Substantia nigra (tissue), 51 donors: ENCODE measurements at places on chromosomes 2 and 18.

DNA sequence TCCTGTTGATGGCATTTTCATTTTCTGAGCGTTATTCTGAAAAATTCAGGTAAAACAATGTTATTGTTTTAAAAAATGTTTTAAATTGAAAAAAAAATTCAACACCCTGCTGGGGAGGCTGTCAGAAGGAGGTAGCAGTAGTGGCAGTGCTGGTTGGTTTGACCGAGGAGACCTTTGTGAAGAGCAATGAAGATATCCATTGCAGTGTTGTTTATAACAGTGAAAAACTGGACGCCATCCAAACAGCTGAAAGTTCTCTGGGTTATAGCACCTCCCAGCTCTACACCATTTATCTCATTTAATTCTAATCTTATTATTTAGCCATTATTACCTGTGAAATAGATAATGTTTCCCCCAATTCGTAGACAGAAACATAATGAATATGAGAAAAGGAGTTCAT, 12.6 kb upstream of the ITM2C start:
- DNase-seq: no peak

GRCh38 chr2:79016342-79016741, 9.2 kb upstream of the REG3G start:
- no peak for DNase-seq

- DNase-seq: no peak
Measured at GRCh38 chr2:168149986-168150385, 97.4 kb downstream of the STK39 start.

- DNase-seq: no peak
Measured at GRCh38 chr2:112187046-112187715, 49.0 kb downstream of the FBLN7 start.

DNA sequence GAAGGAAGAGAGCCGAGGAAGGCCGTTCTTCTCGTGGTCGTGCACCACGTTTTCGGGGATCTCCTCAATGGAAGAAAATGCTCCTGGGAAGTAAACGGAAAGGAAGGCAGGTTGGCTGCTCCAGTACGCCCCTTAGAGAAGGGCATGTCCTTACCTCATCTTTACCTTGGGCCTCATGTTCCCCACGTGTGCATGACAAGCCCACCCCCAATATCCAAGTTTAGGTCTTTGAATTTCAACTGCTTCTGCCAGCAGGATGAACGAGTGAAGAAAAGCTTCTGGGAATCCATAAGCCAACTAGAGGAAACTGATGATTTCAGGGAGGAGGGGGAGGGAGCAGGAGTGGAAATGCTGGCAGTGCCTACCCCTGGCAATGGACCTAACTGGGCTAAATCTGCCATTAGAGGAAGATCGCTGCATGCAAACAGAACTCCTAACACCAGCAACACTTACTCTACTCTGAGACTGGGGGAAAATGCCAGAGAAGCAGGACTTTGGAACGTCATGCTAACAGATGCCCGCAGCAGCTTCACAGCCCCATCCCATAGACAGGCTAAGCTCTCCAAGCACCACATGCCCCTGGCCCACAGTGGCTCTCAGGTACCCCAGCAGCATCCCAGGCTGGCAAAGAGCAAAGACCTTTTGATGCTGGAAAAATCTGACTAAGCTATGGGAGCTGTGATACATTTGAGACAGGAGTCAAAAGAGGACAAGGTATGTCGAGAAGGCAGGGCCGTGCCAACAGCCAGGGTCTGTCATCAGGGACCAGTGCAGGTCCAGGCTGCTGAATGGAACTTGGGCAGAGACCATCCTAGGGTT, 21.7 kb downstream of the CHST10 start:
- DNase-seq: no peak

DNA sequence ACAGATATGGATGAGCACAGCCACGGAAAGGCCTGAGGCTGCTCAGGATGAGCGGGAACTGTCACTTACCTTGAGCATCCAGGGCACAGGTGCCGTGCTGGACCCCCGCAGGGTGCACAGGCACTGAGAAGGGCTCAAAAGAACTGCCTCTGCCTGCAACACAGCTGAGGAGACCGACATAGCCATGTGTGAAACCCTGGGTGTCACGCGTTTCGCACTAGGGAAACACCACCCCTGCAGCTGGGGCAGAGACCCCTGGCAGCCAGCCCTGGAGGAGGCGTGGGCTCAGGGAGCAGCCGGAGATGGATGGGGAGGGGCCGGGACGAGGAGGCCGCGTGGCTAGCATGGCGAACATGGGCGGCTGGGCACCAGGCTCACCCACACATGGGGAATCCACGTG, 228.9 kb downstream of the EIPR1 start:
- no peak for DNase-seq

DNA sequence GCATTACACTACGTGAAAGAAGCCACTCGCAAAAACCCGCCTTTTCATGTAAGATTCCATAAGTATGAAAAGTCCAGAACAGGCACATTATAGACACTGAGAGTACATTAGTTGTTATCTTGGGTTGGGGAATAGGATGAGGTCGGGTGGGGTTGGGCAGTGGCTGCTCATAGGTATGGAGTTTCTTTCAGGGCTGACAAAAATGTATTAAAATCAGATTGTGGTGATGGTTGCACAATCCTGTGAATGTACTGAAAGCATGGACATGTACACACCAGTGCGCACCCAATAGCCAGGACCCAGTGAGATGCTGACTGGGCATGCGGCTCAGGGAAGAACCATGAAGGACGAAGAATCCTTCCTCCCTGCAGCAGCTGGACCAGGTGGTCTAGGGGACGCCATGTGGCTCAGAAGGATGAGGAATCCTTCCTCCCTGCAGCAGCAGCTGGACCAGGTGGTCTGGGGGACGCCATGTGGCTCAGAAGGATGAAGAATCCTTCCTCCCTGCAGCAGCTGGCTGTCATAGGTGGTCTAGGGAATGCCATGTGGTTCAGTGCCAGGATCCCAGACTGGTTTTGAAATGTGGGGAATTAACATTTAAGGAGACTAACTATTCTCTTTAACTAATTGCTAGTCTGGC, 50.1 kb downstream of the MBP start:
- DNase-seq: no peak

GRCh38 chr2:212344131-212344530, 194.5 kb downstream of the ERBB4 start:
- DNase-seq: no peak

- no peak for DNase-seq
Measured at GRCh38 chr18:11245879-11246278, 96.5 kb upstream of the PIEZO2 start.

GRCh38 chr18:45291621-45292615, 323.4 kb upstream of the SLC14A2 start:
- DNase-seq: no peak

GRCh38 chr18:58895385-58895784, 30.7 kb downstream of the ZNF532 start:
- DNase-seq: no peak

GRCh38 chr2:231934441-231935206, 8.4 kb upstream of the NPPC start:
- DNase-seq: no peak

DNA sequence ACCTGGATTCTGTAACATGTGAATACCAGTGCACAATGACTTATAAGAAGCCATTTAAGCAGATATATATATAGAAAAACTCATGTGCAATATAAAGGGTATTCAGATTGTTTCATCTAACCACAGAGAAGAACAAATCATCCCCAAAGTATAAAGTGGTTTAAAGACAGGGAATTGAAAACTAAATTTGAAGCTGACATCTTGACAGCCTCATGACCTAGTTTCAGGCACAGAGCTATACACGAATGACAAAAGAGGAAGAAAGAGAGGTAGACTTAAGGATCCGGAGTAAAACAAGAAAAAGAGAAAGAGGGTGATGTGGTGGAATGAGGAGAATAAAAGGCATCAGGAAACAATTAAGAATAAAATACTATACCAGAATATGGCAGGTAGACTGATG, 194.5 kb downstream of the EPHA4 start:
- no peak for DNase-seq

- no peak for DNase-seq
Measured at GRCh38 chr18:76589866-76590265, 94.8 kb upstream of the ZNF516 start.

- DNase-seq: no peak
Measured at GRCh38 chr2:30412047-30412683, 34.9 kb upstream of the LCLAT1 start.

DNA sequence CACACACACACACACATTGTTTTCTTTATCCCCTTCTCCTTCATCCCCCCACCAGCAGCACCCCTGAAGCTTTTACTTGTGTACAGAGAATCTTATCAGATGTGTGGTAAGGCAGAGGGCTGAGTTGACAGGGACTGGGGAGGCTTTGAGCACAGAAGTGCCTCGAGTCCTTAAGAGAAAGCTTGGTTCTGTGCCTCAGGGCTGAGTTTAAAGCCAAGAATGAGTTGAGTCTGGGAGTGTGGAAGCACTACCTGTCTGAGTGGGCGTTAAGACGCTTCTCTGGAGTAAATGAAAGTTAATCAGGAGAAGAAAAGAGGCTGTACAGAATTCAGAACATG, 2.7 kb downstream of the ID2 start:
- no peak for DNase-seq

DNA sequence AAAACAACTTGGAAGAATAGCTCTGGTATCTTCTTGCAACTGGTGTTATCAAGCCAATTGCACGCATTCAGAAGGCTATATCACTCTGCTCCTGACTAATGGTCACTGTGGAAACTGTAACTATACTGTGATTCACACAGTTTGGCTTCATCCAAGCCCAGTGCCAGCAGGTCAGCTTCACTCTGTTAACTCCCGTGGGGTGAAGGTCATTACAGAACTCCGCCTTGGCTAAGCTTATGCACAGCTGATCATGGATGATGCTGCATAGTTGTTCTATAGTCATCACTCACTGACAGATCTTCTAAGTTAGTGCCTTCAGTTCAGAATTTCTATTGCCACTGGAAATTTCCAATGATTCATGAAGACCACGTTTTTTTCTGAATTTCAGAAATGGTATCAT, 497.2 kb upstream of the NETO1 start:
- no peak for DNase-seq

- no peak for DNase-seq
Measured at GRCh38 chr18:394987-395362, 105.5 kb downstream of the COLEC12 start.

GRCh38 chr2:203973000-203973399, 36.4 kb downstream of the ICOS start:
- no peak for DNase-seq

GRCh38 chr18:44514106-44514505, 166.6 kb upstream of the SETBP1 start:
- no peak for DNase-seq

- DNase-seq: no peak
Measured at GRCh38 chr18:70653671-70654070, 364.8 kb downstream of the SOCS6 start.

DNA sequence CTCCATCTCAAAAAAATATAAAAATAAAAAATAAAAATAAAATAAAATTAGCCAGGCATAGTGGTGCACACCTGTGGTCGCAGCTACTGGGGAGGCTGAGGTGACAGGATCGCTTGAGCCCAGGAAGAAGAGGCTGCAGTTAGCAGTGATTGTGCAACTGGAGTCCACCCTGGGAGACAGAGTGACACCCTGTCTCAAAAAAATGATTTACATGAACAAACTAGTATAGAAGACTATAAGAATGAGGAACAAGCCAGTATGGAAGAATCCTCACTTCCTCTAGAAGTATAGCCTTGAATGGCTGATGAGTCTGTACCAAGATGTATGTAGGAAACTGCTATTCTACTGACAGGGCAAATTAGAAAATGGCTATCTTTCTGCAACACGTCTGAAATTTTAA, 10.9 kb downstream of the YES1 start:
- no peak for DNase-seq

DNA sequence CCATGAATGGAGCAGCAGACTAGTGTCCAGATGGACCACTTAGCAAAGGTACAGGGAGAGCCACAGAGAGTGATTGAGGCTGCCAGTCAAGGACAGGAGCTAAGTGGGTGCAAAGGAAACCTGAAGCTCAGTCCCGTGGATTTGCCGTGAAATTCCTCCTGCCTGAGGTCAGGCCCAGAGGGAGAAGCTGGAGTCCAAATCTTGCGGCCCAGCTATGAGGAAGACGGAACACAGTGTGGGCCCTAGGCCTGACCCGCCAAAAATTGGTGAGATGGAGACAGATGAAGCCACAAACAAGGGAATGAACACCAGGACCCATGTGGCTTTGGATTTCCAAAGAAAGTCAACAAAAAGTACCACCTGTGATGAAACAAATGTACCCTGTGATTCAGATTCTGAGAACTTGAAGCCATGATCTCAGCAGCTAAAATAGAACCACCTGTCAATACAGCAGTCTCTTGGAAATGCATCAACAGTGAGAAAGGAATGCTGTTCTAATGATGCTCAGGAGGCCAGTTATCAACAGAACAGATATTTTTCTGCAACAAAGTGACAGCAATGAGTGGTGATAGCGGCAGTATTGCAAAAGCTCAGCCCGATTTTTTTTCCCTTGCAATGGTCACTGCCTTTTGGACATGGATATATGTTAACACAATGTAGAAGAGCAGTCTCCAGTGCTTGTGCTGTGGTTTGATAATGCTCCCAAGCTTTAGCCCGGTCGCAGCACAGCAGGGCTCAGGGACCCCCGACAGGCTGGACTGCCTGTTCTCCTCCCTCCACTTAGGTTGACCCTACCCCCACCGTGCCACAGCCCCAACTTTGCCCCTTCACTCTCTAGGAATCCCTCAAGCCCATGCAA, 10.7 kb downstream of the COL6A3 start:
- no peak for DNase-seq

GRCh38 chr2:230068651-230069055, at the start of gene SLC16A14:
Gene SLC16A14, minus strand, starts transcription at chr2:230068924. Its CDS starts 9,572 bp downstream, at chr2:230059352.
- no peak for DNase-seq

- DNase-seq: peak; percentile 44
Measured at GRCh38 chr18:35580701-35581539, 620 bp upstream of the GALNT1 start.

GRCh38 chr2:17148407-17149145, 369.7 kb downstream of the RAD51AP2 start:
- DNase-seq: peak; percentile 6

- no peak for DNase-seq
Measured at GRCh38 chr2:180004731-180005130, 2.4 kb downstream of the CWC22 start.

- no peak for DNase-seq
Measured at GRCh38 chr2:40421631-40422297, 30.1 kb downstream of the SLC8A1 start.

DNA sequence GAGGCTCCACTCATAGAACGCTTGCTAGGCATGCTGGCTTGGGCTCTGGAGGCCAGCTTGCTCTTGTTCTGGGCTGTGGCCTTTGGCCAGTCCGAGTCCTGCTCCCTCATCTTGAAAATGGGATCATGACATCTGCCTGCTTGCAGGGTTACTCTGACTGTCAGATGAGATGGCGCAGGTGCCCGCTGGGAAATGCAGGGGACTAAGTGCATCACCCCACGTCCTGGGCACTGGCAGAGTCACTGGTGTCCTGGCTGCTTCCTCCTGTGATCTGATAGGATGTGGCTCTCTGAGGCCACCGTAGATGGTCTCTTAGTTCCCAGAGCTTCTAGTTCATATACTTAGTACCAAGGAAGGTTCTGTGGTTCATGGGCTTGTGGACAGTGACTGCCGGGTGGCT, 18.5 kb downstream of the LDLRAD4 start:
- no peak for DNase-seq

GRCh38 chr2:118098307-118099030, 10.2 kb downstream of the INSIG2 start:
- DNase-seq: no peak
